Testis (tissue), 5 donors: ENCODE measurements at places on chromosomes 4 and X. TPM values are rescaled to one million over a fixed set of nuclear protein-coding genes. Genes with fewer than 3 reads are reported as not detected.

DNA sequence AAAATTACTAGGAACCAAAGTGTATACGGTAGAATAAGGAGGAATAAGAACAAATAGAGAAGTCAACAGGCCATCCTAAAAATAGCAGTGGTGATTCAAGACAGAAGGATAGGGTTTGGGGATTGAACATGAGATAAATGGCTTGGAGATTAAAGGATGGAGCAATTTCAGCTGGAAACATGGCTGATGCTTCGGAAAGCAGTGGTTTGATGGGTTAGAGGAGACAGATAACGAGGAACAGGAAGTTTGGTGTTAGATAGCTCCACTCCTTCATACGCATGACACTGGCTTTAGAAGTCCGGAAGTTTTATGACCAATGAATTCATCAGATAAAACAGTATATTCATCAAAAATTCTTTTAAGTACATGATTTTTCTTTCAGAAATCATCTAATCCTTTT lies 70.8 kb upstream of the GALNTL6 start:
- DNase-seq: no peak
- H3K27ac ChIP-seq: no peak overlapping the region
- H3K36me3 ChIP-seq: no peaks in the 10 kb centered on the region
- no peaks in the 10 kb centered on the region for H3K27me3 ChIP-seq

- no peaks in the 10 kb centered on the region for H3K27me3 ChIP-seq
- DNase-seq: no peak
- H3K4me3 ChIP-seq: no peak overlapping the region
- peaks cover 4% of the 10 kb centered on the region for H3K4me1 ChIP-seq
Observed at GRCh38 chr4:145723336-145723735, 43.4 kb downstream of the C4orf51 start.

DNA sequence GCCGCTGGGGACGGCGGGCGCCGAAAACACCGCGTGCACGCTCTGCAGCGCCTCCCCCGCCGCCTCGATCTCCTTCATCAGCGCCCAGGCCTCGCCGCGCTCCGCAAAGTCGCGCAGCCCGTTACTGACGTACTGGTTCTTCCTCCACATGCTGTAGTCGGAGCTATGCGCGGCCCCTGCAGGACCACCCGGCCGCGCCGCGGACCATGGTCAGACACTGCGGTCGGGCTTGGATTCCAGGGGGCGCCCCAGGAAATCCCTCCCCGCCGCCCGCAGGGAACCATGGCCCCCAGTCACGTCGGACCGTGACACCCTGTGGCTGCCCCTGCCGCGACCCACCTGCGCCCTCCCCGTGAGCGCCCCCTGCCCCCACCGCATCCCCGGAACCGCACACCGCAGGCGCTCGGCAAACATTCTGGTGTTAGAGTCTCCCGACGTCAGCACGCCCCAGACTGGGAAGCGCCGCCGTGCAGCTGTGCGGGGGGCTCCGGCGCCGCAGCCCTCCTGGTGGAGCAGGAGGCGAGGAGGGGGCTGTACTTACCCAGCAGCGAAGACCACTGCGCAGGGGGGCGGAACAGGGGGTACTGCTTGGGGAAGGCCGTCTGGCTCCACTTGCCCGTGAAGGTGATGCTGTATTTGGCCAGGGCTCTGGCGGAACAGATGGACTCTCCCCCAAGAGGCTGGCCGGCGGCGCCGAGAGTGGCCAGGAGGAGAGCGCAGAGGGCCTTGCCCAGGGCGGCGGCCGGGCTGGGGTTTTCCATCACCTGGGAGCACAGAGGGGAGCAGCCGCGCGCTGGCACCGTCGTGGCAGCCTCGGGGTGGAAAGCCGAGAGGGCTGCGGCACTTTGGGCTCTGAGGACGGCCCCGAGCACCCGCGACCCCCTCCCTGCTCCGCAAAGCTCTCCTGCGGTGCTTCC lies 814 bp downstream of the SPON2 start:
- H3K27ac ChIP-seq: peak overlapping the region; percentile 19
- peak overlapping the region; percentile 34 for H3K4me3 ChIP-seq
- H3K36me3 ChIP-seq: no peaks in the 10 kb centered on the region
- no peaks in the 10 kb centered on the region for H3K27me3 ChIP-seq

The PRKG2 gene
- 1.7 TPM for total RNA-seq

DNA sequence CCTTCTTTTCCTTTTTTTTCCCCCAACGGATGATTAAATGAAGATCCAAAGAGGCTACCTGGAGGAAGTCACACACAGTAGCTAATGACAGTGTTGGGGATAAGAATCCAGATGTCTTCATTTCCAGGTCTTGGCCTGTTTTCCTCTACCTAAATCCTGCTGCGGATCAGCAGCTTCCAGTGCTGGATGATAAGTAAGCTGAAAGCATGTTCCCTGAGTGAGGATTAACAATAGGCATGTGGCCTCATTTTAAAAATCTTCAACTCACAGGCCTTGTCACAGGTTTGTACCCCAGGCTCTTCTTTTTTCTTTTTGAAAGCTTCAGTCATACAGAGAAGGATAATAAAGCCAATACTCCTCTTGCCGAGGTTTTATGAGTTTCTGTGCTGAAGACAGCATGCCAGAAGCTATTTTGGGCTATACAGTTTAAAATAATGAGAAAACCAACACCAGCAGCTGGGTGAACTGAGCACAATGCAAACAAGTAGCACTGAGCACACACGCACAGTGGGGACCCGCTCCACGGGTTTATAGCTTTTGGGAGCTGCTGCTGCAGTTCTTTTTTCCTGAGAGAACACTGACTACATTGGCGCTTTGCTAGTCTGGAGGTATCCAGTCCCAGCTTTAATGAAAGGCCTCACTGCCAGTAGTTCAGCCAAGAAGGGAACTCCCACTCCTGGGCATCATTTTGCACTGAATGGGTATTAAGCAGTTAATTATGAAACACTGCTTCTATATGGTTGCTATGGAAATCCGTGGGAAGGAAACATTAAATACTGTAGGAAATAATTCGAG lies 184.2 kb upstream of the CTSO start:
- H3K4me1 ChIP-seq: no peaks in the 10 kb centered on the region
- H3K36me3 ChIP-seq: no peaks in the 10 kb centered on the region
- H3K27ac ChIP-seq: no peak overlapping the region
- no peaks in the 10 kb centered on the region for H3K27me3 ChIP-seq
- DNase-seq: no peak
- H3K4me3 ChIP-seq: no peak overlapping the region

The UBA6 gene
- 76.2 TPM for total RNA-seq

- no peak overlapping the region for H3K27ac ChIP-seq
- no peaks in the 10 kb centered on the region for H3K27me3 ChIP-seq
- no peaks in the 10 kb centered on the region for H3K4me1 ChIP-seq
- no peaks in the 10 kb centered on the region for H3K36me3 ChIP-seq
- no peak overlapping the region for H3K4me3 ChIP-seq
- no peak for DNase-seq
Observed at GRCh38 chrX:16643176-16643575, 6.8 kb upstream of the S100G start.

GRCh38 chrX:126770179-126770578 lies 49.4 kb upstream of the PRR32 start:
- H3K4me3 ChIP-seq: no peak overlapping the region
- H3K4me1 ChIP-seq: no peaks in the 10 kb centered on the region
- no peaks in the 10 kb centered on the region for H3K27me3 ChIP-seq
- H3K36me3 ChIP-seq: no peaks in the 10 kb centered on the region
- H3K27ac ChIP-seq: no peak overlapping the region
- peak; percentile 14 for DNase-seq

DNA sequence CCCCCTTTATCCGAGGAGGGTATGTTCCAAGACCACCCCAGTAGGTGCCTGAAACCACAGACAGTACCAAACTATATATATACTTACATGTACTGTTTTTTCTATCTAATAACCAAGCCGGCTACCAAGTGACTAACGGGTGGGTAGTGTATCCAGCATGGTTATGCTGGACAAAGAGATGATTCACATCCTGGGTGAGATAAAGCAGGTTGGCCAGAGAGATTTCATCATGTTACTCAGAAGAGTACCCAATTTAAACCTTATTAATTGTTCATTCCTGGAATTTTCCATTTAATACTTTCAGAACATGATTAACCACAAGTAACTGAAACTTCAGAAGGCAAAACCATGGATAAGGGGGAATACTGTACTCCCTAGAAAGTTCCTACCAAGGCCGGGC lies 46.5 kb downstream of the RFC1 start:
- no peak for DNase-seq
- no peaks in the 10 kb centered on the region for H3K27me3 ChIP-seq
- no peaks in the 10 kb centered on the region for H3K36me3 ChIP-seq
- H3K27ac ChIP-seq: no peak overlapping the region
- peaks cover 7% of the 10 kb centered on the region for H3K4me1 ChIP-seq

The ARAP2 gene
- 91.0 TPM for total RNA-seq

The FAM47A gene
- total RNA-seq: 1.9 TPM

DNA sequence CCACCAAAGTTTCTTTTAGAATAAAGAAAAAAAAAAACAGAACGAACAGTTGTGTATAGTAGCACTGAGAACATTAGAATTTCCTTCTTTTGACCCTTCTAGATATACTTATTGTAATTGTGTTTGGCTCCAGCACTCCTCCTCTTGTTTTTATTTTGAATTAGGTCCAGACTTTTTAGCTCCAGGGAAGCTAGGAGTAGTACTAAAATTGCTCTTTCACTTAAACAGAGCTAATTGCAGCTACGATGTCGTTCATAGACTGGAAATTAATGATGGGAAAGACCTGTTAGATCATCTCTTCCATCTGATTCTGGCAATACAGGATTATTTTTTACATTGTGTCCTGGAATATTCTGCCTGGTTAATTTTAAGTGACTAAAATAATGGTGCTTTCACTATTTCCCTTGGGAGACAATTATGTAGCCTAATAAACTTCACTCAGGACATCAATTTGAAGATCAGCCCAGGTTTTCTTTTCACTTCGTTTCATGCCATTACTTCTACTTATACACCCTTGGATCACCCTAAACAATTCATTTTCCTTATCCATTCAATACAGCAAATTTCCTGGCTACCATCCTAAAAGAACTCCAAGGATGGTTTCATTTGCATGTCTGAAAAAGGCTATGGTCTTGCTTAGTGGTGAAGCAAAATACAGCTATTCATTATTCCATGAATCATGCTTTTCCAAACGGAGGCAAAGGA lies 480.8 kb upstream of the TECRL start:
- no peaks in the 10 kb centered on the region for H3K36me3 ChIP-seq
- no peak overlapping the region for H3K27ac ChIP-seq
- no peak for DNase-seq

DNA sequence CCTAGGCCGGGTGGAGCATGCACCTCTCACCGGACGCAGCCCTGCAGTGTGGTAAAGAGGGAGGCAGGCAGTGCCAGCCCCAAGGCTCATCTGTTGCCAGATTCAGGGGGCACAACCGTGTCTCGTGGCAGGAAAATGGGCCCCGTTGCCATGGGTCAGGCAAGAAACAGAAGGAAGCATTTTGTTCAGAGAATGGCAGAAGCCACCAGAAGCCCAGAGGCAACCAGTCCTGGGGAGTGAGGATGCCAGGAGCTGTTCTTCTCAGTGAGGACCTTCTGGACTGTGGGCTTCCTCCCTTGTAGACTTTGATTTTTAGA lies 12.5 kb upstream of the UVSSA start:
- H3K4me1 ChIP-seq: no peaks in the 10 kb centered on the region
- no peak for DNase-seq
- no peaks in the 10 kb centered on the region for H3K36me3 ChIP-seq
- no peak overlapping the region for H3K4me3 ChIP-seq

GRCh38 chrX:41689711-41690110 lies 938 bp downstream of the GPR34 start:
- no peak for DNase-seq
- no peaks in the 10 kb centered on the region for H3K27me3 ChIP-seq
- H3K36me3 ChIP-seq: no peaks in the 10 kb centered on the region
- H3K4me1 ChIP-seq: no peaks in the 10 kb centered on the region

- H3K4me1 ChIP-seq: no peaks in the 10 kb centered on the region
- DNase-seq: no peak
- no peak overlapping the region for H3K27ac ChIP-seq
- H3K36me3 ChIP-seq: no peaks in the 10 kb centered on the region
- H3K4me3 ChIP-seq: peak overlapping the region; percentile 6
Observed at GRCh38 chr4:40199999-40200874, 3.4 kb downstream of the RHOH start.

GRCh38 chrX:65933085-65933589 lies 106.7 kb downstream of the VSIG4 start:
- no peaks in the 10 kb centered on the region for H3K4me1 ChIP-seq
- no peak overlapping the region for H3K4me3 ChIP-seq
- H3K27me3 ChIP-seq: no peaks in the 10 kb centered on the region
- no peak for DNase-seq

GRCh38 chr4:150581056-150581605 lies 820 bp upstream of the MAB21L2 start:
- no peak overlapping the region for H3K27ac ChIP-seq
- H3K27me3 ChIP-seq: no peaks in the 10 kb centered on the region
- no peak overlapping the region for H3K4me3 ChIP-seq
- no peaks in the 10 kb centered on the region for H3K4me1 ChIP-seq

GRCh38 chrX:7223271-7223670 lies 75.3 kb upstream of the PUDP start:
- no peaks in the 10 kb centered on the region for H3K27me3 ChIP-seq
- H3K4me1 ChIP-seq: no peaks in the 10 kb centered on the region
- no peak overlapping the region for H3K4me3 ChIP-seq
- H3K27ac ChIP-seq: no peak overlapping the region
- no peak for DNase-seq

- DNase-seq: no peak
- H3K36me3 ChIP-seq: no peaks in the 10 kb centered on the region
- H3K4me1 ChIP-seq: no peaks in the 10 kb centered on the region
- no peaks in the 10 kb centered on the region for H3K27me3 ChIP-seq
Observed at GRCh38 chr4:10383417-10383816, 73.8 kb downstream of the ZNF518B start.

DNA sequence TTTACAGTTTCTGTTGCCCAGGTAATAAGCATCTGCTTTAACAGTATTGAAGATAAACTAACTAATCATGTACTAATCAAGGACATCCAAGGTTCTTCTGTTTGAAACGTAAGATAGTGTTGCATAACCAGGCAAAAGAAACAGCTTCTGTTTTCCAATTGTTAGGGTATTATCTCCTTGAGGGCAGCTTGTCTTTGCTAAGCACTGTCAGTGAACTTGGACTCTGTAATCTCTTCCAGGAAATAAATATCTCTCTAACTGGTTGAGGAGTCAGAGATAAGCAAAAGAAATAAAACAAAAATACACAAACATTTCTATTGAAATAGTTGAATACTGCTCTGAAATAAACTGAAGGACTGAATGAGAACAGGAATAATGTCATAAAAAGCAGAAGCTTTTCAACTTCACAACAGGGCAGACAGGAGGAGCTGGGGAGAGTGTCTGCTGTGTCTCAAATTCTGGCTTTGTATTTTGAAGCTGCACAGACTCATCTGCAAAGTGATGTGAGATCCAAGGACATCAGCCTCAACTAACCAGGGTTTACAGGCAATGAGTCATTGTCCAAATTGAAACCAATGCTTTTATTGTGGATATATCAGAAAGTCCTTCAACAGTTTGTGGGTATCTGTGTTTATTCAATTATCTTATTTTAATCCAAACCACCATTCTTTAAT lies 1253.0 kb upstream of the PCDH7 start:
- H3K4me1 ChIP-seq: no peaks in the 10 kb centered on the region
- H3K27me3 ChIP-seq: no peaks in the 10 kb centered on the region
- H3K4me3 ChIP-seq: no peak overlapping the region
- H3K36me3 ChIP-seq: no peaks in the 10 kb centered on the region
- DNase-seq: no peak
- no peak overlapping the region for H3K27ac ChIP-seq

GRCh38 chrX:19715711-19716638 lies 171.4 kb downstream of the SH3KBP1 start:
- no peaks in the 10 kb centered on the region for H3K4me1 ChIP-seq
- no peak for DNase-seq
- no peaks in the 10 kb centered on the region for H3K36me3 ChIP-seq
- no peaks in the 10 kb centered on the region for H3K27me3 ChIP-seq
